Activated T-cell treated with anti-CD3 and anti-CD28 coated beads, Interleukin-2, amount 50 U/mL, for 48 hours (primary cell): ENCODE measurements at places on chromosomes 6 and 20.

- no peak for DNase-seq
These were observed 12.9 kb downstream of the RALY start for GRCh38 chr20:34006619-34007018.

DNA sequence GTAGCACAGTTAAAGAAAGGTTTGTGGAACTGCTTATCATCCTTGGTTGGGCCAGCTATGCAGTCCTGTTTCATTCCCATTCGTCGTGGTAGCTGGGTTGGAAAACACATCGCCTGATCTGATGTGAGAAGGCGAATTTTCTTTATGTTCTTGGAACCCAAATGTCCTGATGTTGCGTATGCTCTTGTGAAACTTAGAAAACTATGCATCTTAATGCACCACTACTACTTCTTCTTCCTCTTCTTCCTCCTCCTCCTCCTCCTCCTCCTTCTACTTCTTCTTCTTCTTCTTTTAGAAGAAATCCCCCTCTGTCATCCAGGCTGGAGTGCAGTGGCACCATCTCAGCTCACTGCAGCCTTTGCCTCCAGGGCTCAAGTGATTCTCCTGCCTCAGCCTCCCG, 381.6 kb downstream of the UTRN start:
- DNase-seq: no peak

GRCh38 chr20:32021091-32021490, 10.9 kb downstream of the CCM2L start:
- DNase-seq: no peak

DNA sequence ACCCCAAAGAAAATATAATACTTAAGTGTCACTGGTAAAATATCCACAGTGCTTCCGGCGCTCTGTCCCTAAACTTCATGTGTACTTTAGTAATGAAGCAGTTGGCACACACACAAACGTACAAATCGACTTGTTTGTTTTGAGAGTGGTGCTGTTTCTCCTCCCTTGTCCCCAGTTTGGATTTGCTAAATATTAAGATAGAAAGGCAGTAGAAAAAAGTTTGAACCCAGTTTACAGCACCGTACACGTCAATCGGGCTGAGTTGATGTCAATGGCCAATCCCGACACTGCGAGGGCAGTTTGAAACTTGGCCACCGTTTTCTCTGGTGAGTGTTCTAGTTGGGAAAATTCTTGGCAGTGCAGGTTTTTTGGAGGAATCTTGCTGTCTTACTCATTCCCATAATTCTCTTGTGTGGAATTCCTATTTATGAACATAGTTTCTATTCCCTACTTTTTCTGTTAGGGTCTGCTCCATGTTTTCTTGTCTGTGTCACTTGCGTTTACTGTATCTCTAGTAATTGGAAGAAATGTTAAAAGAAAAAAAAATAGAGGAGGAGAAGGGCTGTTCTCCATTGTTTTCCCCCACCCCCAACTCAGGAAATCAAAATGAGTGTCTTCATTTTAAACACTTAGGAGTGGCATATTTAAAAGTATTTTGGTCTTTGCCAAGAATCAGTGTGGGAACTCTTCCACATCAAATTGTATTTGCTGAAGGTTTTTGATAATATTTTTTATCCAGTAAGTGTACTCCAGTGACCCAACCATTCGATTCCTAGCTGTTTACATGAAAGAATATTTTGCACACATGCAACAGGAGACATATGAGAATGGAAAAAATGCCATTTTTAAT, 72.3 kb downstream of the OR2B2 start:
- no peak for DNase-seq

DNA sequence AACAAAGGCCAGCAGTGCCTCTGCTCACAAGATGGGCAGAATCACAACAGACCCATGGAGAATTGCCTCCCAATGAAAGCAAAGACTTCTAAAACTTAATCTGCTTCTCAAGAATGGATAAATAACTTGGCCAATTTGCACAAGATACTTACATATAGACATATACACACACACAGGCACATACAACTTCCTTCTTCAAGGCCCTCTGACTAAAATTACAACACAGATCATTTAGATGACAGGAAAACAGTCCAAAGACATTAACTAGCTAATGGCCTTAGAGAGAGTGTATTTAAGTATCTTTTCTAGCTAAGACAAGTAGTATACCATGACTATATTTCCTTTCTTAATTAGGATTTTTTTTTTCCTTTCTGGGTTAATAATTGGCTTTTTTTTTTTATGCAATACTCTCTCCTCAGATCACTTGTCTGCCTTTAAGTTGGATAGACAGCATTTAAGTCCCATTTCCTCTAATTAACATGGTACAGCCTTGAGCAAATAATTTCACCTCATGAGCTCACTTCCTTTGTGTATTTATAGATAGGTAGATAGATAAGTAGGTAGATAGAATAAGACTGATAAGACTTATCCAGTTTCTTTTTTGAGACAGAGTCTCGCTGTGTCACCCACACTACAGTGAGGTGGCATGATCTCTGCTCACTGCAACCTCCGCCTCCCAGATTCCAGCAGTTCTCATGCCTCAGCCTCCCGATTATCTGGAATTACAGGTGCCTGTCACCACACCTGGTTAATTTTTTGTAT, 70.0 kb downstream of the NRSN1 start:
- no peak for DNase-seq

DNA sequence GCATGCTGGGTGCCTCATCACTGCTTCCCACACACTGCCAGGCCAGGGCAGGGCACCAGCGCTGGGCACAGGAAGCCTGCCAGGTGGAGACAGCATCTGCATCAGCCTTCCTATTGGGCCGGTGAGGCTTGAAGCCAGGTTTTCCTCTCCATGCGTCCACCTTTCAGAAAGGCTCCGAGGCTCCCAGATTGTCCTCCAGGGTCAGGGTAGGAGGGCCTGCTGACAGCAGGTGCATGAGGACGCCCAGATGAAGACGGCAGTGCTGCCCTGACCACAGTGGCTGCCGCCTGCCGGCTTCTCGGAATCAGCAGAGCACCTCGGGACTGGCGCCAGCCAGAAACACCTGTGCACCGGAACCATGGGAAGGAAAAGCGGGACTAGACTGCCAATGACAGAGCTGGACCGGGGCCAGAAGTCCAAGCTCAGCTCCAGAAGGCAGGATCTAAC, 170.5 kb upstream of the CST7 start:
- no peak for DNase-seq

GRCh38 chr6:7707787-7708186, 18.1 kb upstream of the BMP6 start:
- no peak for DNase-seq

- DNase-seq: no peak
These were observed 668.2 kb downstream of the DHX35 start for GRCh38 chr20:39630215-39630908.

DNA sequence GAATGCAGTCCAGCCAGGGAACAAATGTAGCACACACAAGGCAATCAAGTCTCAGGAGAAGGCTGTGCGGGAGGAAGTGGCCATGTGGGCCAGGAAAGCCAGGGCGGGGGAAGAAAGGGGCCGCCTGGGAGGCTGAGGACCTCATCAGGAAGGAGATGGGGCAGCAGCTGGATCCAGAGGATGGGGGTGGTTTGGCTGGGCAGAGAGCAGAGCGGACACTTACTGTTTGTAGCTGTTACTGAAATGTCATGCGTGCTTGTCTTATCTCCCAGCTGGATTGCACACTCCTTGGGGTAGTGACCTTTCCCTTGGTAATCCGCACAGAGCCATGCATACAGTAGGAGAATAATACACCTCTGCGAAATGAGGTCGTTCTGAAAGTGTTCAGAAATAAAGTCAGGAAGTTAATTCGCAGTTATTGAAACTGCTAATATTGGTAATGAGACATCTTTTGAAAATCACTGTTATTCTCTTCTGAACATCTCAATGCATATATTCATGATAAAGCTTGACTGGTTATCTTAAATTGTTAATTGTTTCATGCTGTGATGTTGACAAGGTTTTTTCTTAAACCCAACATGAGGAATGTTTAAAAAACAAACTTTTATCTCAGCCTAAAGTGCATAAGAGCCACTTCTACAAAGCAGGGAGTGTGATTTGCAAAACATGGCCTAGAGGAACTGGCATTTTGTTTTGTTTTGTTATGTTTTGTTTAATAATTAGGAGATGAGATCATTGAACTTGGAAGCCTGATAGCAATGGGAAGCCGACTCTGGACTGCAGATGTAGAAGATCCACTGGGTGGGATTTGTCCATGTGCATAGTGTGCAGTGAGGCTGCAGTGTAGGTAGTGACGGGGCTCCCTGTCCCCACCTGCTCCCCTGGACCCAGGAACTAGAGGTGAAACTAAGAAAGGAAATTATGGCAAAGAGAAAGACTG, 18.0 kb upstream of the MAP3K4 start:
- no peak for DNase-seq

GRCh38 chr6:151498327-151498726, 4.5 kb downstream of the CCDC170 start:
- DNase-seq: no peak

- no peak for DNase-seq
These were observed 32.0 kb upstream of the SUMO4 start for GRCh38 chr6:149368065-149368464.

GRCh38 chr6:114586298-114586697, 243.5 kb upstream of the HS3ST5 start:
- DNase-seq: no peak

GRCh38 chr6:93350774-93351173, 68.6 kb downstream of the EPHA7 start:
- no peak for DNase-seq

GRCh38 chr20:50348096-50348495, 157.5 kb downstream of the CEBPB start:
- no peak for DNase-seq

- DNase-seq: no peak
These were observed 4.2 kb downstream of the BRD2 start for GRCh38 chr6:32972353-32973143.
